ENCODE measurements at places on chromosomes 7 and 10. TPM values are rescaled to one million over a fixed set of nuclear protein-coding genes. Genes with fewer than 3 reads are reported as not detected.

DNA sequence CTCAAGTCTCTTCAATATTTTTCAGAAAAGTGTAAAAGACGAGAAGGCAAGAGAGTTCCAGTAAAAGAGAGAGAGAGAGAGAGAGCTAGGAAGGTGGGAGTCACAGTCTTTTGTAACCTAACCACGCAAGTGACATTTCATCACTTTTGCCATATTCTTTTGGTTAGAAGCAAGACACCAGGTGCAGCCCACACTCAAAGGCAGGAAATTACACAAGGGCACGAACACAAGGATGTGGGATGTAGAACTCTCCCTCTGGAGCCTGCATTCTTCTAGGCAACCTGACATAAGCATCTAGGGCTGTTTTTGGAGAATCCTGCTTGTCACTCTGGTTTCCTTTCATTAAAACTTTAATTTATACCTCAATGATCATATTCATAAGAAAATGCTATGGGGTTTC is 1213.1 kb downstream of the DNAJB9 start:
- H3K4me3 ChIP-seq = no peak overlapping the region
- H3K36me3 ChIP-seq = no peaks in the 10 kb centered on the region
- H3K27ac ChIP-seq = no peak overlapping the region
- H3K4me1 ChIP-seq = no peaks in the 10 kb centered on the region

- no peak overlapping the region for H3K27ac ChIP-seq
- no peaks in the 10 kb centered on the region for H3K4me1 ChIP-seq
- H3K27me3 ChIP-seq = no peaks in the 10 kb centered on the region
- no peak for DNase-seq
These were observed 802.2 kb upstream of the POM121L12 start for GRCh38 chr7:52233248-52233647.

GRCh38 chr10:72826346-72826745 is 67.2 kb upstream of the OIT3 start:
- no peaks in the 10 kb centered on the region for H3K27me3 ChIP-seq
- H3K27ac ChIP-seq = no peak overlapping the region
- H3K4me1 ChIP-seq = no peaks in the 10 kb centered on the region

DNA sequence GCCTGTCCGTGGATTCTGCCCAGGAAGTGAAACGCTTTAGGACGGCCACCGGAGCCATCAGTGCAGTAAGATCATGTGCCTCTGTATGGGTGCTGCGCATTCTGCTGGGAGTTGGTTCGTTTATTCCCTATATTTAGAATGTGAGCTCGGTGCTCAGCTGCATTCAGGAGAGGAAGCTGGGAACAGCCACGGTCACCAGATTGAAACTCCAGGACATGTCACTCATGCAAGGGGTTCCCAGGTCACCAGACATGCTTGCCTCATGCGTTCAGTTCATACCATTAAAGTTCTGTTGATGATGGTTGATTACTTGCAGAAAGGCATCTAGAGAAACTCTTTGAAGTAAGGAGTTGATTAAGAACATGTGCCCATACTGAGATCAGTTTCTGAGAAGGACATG is 78.1 kb downstream of the TRRAP start:
- no peak overlapping the region for H3K27ac ChIP-seq
- no peak overlapping the region for H3K4me3 ChIP-seq
- no peaks in the 10 kb centered on the region for H3K4me1 ChIP-seq
- no peak for DNase-seq

The GJD4 gene
- not detected for total RNA-seq

GRCh38 chr7:693280-693679 is 33.2 kb upstream of the DNAAF5 start:
- no peaks in the 10 kb centered on the region for H3K4me1 ChIP-seq
- no peak overlapping the region for H3K27ac ChIP-seq
- no peak overlapping the region for H3K4me3 ChIP-seq
- no peaks in the 10 kb centered on the region for H3K27me3 ChIP-seq
- DNase-seq = no peak

The NPFFR1 gene
- total RNA-seq = not detected

DNA sequence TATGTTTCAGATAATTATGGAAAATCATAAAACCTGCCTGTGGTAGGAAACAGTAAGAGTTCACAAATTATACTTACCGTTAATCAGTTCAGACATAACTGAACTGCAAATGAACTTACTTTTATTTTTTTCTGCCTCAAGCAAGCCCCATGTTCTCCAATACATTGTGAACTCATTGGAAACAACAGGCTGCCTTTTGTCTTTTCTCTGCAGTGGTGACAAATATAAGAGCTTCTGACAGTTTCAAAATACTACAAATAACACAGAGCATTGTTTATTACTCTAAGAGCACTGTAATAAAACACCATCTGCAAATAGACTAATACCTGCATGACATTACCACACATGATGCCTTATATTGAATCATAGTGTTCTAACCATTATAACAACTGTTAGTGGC is 94.0 kb upstream of the CDCA7L start:
- no peak overlapping the region for H3K4me3 ChIP-seq
- H3K27me3 ChIP-seq = peaks cover 10% of the 10 kb centered on the region
- H3K27ac ChIP-seq = no peak overlapping the region
- no peak for DNase-seq
- H3K36me3 ChIP-seq = no peaks in the 10 kb centered on the region
- no peaks in the 10 kb centered on the region for H3K4me1 ChIP-seq

GRCh38 chr10:117259279-117259678 is 18.4 kb downstream of the SLC18A2 start:
- H3K4me1 ChIP-seq = peaks cover 6% of the 10 kb centered on the region
- H3K36me3 ChIP-seq = no peaks in the 10 kb centered on the region
- no peak for DNase-seq
- no peak overlapping the region for H3K27ac ChIP-seq
- peaks cover 39% of the 10 kb centered on the region for H3K27me3 ChIP-seq

DNA sequence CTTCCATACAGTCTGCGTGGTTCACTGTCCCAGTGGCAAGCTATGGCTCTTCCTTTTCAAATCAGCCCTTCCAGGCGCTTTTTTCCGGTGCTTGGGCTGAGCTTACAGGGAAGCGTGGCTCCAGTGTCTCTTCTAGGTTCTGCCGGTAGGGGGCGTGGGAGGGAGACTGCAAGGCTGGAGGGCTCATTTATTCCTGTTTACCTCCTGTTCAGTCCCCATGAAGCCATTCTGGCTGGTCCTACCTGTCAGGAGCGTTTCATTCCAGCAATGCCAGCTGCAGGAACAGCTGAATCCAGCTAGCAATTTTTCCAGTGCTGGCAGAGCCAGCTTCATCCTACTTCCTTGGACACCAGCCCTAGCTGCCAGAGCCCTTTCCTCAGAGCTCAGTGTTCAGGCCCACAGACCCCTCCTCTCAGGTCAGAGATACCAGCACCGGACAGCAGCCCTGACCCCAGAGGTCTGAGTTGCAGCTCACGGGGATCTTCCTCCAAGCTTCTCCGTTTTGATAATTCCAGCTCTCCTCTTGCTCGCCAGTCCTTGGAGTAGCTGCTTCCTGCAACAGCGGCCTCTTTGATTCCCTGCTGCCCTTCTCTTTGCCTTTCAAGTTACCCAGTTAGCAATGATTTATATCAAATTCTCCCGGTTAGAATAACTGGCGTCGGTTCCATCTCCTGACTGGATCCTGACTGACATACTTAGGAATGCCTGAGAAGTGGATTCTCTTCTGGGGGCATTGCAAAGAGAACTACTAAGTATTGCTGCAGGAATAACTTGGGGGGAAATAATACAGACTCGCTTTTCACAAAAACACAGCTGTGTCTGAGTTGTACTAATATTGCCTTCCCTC is 129.8 kb downstream of the FRMD4A start:
- peaks cover 14% of the 10 kb centered on the region for H3K27me3 ChIP-seq
- no peak overlapping the region for H3K4me3 ChIP-seq
- DNase-seq = no peak

GRCh38 chr10:12945690-12946359 is 55.7 kb downstream of the CCDC3 start:
- no peak overlapping the region for H3K4me3 ChIP-seq
- H3K36me3 ChIP-seq = no peaks in the 10 kb centered on the region
- H3K27me3 ChIP-seq = peaks cover 5% of the 10 kb centered on the region
- no peak for DNase-seq

DNA sequence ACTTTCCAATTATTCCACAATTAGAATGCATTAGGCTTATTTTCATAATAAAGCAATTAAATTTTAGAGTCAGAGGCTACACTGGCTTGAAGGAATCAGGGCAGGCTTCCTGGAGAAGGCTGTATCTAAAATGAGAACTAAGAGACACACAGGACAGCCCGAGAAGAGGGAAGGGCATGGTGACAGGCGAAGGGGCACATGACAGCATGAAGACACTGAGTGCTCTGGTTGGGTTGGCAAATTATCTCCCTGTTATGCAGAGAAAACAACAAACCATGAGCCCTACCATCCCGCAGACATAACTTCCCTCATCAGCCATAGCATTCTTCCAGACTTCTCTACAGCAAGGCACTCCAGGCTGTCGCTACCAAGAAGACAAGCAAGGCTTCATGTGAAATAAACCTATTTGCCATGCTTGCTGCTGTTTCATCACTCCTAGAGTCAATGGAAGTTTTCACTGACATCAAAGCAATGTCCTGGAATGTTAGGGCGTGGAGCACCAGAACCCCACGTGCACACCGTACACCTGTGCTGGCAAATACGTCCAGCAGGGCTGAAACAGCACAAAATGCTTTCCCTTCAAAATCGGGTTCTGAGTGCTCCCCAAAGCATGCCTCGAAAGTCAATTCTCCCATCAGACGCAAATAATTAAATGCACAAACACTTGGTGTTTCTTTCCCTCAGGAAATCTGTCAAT is 21.3 kb downstream of the VOPP1 start:
- H3K4me3 ChIP-seq = no peak overlapping the region
- H3K4me1 ChIP-seq = peaks cover 41% of the 10 kb centered on the region
- H3K36me3 ChIP-seq = peaks cover 13% of the 10 kb centered on the region
- DNase-seq = no peak
- no peak overlapping the region for H3K27ac ChIP-seq

- H3K4me3 ChIP-seq = no peak overlapping the region
- H3K4me1 ChIP-seq = peaks cover 2% of the 10 kb centered on the region
- H3K36me3 ChIP-seq = no peaks in the 10 kb centered on the region
- no peak overlapping the region for H3K27ac ChIP-seq
These were observed 59.1 kb downstream of the GATA3 start for GRCh38 chr10:8113616-8114015.

The HILPDA gene
- total RNA-seq = 13.2 TPM

The TMEM139 gene
- total RNA-seq = 1.7 TPM

GRCh38 chr10:19958787-19959186 is 142.6 kb downstream of the PLXDC2 start:
- no peak for DNase-seq
- H3K36me3 ChIP-seq = no peaks in the 10 kb centered on the region
- no peaks in the 10 kb centered on the region for H3K27me3 ChIP-seq
- H3K4me1 ChIP-seq = no peaks in the 10 kb centered on the region

DNA sequence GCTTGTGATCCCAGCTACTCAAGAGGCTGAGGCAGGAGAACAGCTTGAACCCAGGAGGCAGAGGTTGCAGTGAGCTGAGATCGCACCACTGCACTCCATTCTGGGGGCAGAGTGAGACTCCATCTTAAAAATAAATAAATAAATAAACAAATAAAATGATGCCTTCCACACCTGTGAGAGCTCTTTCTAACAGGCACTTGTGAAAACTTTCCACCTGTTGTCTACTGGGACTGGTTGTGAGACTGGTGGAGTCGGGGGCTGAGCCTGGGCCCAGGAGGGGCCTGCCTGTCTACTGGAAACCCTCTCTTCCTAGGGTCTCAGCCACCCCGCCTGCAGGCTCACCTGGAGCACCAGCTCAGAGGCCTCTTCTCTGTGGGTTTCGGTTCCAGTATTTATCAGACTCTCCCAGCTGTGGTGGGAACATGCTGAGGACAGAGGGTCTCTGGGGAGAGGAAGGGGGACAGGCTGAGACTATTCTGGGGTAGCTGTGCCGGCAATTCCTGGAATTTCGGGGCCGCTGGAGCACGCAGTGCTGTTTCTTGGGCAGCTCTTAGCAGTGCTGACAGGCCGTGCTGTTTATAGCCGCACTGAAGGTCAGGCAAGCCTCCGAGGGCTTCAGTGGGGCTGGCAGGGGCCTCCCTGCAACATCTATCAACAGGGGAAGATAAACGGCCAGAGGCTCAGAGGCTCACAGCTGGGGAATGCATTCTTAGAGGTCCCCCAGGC is 3.8 kb downstream of the LDB3 start:
- H3K36me3 ChIP-seq = no peaks in the 10 kb centered on the region
- H3K4me3 ChIP-seq = no peak overlapping the region
- no peaks in the 10 kb centered on the region for H3K4me1 ChIP-seq
- no peak for DNase-seq
- H3K27ac ChIP-seq = no peak overlapping the region

The CLRN3 gene
- total RNA-seq = not detected

The UCN3 gene
- total RNA-seq = not detected

DNA sequence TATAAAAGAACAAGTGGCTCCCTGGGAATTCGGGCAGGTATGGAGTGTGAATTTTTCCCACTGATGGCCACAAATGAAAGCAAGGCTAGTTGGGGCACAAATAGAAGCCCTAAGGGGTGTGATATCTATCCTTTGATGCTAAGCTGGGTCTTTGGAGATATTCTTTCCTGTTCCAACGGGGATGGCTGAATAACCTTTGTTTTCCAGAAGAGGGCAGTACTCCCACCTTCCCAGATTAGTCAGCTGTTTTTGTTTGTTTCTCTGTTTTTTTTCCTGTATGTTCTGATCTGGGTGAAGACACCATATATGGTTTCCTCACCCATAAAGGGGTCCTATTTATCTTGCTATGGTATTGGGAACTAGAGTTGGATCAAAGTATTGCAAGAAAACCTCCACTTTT is 947.7 kb upstream of the SORCS1 start:
- H3K27me3 ChIP-seq = no peaks in the 10 kb centered on the region
- H3K36me3 ChIP-seq = no peaks in the 10 kb centered on the region
- no peaks in the 10 kb centered on the region for H3K4me1 ChIP-seq
- no peak overlapping the region for H3K4me3 ChIP-seq
- H3K27ac ChIP-seq = no peak overlapping the region

GRCh38 chr7:45417735-45418134 is 156.4 kb upstream of the ADCY1 start:
- no peak for DNase-seq
- no peaks in the 10 kb centered on the region for H3K36me3 ChIP-seq
- no peak overlapping the region for H3K4me3 ChIP-seq
- peaks cover 30% of the 10 kb centered on the region for H3K27me3 ChIP-seq
- peaks cover 6% of the 10 kb centered on the region for H3K4me1 ChIP-seq

The BRAT1 gene
- total RNA-seq = 43.5 TPM

GRCh38 chr10:3714967-3715366 is 70.0 kb downstream of the KLF6 start:
- H3K4me1 ChIP-seq = peaks cover under 1% of the 10 kb centered on the region
- no peak for DNase-seq
- no peak overlapping the region for H3K27ac ChIP-seq
- H3K27me3 ChIP-seq = no peaks in the 10 kb centered on the region

GRCh38 chr7:157176771-157177170 is 38.0 kb downstream of the UBE3C start:
- H3K4me1 ChIP-seq = no peaks in the 10 kb centered on the region
- no peak overlapping the region for H3K27ac ChIP-seq
- no peak for DNase-seq
- H3K27me3 ChIP-seq = no peaks in the 10 kb centered on the region

- H3K4me3 ChIP-seq = no peak overlapping the region
- no peaks in the 10 kb centered on the region for H3K27me3 ChIP-seq
- H3K27ac ChIP-seq = no peak overlapping the region
- peaks cover 4% of the 10 kb centered on the region for H3K4me1 ChIP-seq
- no peaks in the 10 kb centered on the region for H3K36me3 ChIP-seq
These were observed 40.3 kb downstream of the COL17A1 start for GRCh38 chr10:104045151-104046089.
